ENCODE measurements at places on chromosomes 13 and 19. TPM values are rescaled to one million over a fixed set of nuclear protein-coding genes. Genes with fewer than 3 reads are reported as not detected.

Gene KIR2DL1
- not detected for total RNA-seq

Gene CBARP
- total RNA-seq, result 1.2 TPM

DNA sequence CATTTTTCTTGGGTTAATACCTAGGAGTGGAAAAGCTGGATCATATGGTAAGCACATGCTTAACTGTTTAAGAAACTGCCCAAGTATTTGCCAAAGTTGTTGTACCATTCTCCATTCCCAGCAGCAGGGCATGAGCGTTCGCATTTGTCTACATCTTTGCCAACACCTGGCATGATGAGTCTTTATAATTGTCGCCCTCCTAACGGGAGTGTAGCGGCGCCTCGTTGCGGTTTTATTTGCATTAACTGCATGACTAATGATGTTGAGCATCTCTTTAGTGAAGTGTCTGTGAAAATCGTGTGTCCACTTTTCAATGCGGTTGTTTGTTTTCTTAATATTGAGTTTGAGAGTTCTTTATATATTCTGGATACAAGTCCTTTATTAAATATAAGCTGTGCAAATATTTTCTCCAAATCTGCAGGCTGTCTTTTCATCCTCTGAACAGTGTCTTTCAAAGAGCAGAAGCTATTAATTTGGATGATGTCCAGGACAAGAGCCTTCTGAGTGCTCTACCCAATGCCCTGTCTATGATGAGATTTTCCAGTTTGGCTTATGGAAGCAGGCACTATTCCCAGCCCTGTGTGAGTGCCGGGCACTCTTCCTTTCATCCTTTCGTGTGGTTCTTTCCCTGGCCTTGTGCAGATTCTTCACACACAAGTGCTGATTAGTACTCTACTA, 202.0 kb downstream of the FOXO1 start:
- no peak for DNase-seq

DNA sequence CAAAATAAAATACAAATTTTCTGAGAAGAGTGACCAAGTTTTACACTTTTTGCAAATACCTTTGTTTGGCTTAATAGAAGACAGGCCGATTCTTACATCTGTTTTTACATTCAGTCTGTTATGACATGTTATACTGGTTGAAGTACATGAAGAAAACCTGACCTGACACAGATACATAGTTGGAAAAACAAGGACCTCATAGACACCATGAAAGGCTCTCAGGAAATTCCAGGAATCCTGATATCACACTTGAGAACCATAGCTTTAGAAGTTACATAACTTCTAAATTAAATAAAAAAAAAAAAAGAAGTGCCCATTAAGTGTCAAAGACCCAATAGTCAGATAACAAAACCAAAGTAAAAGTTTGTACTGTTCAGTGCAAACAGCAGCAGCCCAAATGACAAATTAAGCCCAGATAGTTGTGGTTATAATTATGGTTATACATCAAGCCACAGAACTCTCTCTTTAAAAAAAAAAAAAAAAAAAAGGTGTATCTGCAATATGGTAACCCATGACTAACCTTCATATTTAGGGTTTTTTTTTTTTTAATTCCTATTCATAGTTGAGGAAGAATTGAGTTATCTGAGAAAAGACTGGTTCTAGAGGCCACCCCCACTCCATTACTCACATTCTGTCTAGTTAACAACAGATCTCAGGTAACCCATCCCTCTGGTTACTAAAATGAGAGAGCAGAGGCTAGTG, 19.8 kb downstream of the RBM26 start:
- DNase-seq, result no peak

Gene CCDC70
- not detected for total RNA-seq

DNA sequence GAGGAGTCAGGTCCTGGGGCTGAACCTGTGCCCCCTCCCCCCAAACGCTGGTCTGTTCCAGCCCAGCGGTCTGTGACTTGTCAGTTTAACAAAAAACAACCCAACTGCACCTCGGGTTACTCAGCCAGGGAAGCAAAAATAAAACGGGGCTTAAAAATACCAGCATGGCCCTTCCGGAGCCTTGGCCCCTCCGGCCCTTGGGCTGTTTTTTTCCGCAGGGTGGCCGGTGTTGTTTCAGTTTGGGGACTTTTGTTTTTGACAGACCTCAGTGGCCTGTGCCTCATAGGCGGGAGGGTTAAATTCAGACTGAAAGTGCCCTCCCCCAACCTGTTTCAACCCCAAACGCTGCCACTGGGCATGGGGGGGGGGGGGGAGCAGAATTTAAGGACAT, 4.0 kb downstream of the TCF3 start:
- DNase-seq, result no peak

Gene DMKN
- 3.4 TPM for total RNA-seq

Gene IGFL1
- total RNA-seq, result not detected

DNA sequence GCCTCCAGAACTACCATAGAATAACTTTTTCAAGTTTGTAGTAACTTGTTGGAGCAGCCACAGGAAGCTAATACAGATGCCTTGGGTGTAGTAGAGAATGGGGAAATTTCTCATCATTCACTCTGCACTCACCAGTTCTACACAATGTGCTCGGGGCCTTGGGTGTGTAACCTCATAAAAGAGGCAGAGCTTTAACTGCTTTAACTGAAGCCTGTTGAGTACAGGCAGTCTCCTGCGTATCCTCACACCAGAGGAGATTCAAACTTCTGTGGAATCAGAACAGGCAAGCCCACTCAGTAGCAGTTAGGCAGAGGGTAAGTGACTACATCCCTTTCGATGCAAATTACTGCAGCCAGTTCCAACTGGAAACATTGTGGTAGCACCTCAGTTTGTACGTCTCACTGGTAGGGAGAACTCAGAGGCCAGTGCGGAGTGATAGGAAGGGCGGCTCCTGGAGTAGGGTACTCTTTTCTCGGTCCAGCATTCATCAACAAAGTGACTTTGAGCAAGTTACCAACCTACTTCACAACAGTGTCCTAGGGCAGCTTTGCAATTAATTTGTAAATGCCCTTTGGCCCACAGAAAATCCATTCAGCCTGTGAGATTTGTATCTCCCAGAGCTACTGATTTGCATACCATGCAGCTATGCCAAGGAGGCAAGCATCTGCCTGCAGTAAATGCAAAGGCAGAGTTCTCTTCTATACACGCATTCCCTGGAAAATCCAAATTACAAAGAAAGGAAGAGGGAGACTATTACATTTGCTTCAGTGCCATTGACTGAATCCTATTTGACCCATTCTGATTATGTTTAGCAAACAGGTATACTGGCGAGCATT, 904.3 kb downstream of the DIAPH3 start:
- DNase-seq, result no peak

Gene LRG1
- total RNA-seq, result 0.73 TPM

GRCh38 chr13:53073711-53074110, 45.1 kb downstream of the OLFM4 start:
- DNase-seq, result no peak

Gene SOHLH2
- not detected for total RNA-seq

DNA sequence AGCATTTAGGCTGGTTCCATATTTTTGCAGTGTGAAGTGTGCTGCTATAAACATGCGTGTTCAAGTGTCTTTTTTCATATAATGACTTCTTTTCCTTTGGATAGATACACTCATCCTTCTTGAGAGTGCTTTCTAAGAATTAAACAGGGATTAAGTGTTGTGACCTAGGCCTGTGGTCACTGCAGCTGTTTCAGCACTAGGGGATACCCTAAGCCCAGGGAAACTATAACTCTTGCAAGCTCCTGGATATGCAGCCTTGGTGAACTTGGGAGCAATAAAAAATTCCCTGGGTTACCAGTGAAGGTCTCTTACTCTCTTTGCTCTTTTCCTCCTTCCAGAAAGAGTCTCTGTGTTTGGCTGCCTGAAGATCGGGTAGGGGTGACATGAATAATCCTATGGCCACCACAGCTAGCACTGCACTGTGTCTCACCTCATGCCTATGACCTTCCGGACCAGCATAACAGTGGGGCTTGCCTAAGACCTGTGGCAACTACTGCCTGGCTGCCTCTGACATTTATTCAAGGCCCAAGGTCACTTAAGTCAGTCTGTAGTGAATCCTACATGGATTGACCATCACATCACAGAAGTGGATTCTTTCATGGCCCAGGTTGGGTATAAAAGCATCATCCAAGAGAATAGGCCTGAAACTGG, 799.7 kb downstream of the DACH1 start:
- no peak for DNase-seq

Gene KCTD4
- not detected for total RNA-seq

GRCh38 chr19:6374161-6374709, 1.5 kb downstream of the PSPN start:
- DNase-seq, result no peak

DNA sequence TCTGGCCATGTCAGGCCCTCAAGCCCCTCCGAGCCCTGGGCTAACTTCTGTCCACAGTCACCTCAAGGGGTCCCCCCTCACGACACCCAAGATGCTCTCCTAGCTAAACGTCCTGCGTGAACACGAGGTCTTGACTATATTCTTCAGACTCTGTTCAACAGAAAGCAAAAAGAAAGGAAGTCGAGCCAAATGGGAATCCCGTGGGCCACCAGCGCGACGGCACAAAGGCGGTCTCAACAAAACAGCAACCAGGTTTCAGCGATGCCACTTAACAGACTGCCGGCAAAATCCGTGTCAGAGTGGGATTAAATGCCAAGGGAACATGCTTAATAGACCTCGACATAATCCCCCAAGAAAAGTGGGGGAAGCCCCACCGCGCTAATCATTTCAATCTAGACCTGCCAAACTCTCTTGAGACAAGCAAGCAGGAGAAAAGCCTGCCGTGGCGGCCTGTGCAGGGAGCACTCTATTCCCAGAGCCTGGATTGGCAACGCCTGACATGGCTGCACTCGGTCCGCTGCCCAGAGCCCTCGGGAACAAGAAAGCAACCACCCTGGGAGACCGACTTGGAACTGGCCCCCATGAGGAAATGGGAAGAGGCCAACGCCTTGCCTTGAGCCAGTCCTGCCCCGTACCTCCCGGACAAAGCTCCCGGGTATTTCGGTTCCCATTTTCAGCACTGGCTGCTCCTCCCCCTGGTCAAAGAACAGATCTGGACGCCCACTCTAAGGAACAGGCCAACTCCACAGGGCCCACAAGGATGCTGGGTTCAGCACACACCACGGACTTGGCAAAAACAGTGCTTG, 16.0 kb downstream of the ZC3H4 start:
- no peak for DNase-seq

Gene SULT2B1
- total RNA-seq, result 0.43 TPM

Measured in Right ventricle myocardium inferior (tissue), 1 donor.